ENCODE measurements at places on chromosomes 5 and 9.

- DNase-seq: no peak
Observed at GRCh38 chr5:64691291-64691690, 988 bp downstream of the SHISAL2B start.

DNA sequence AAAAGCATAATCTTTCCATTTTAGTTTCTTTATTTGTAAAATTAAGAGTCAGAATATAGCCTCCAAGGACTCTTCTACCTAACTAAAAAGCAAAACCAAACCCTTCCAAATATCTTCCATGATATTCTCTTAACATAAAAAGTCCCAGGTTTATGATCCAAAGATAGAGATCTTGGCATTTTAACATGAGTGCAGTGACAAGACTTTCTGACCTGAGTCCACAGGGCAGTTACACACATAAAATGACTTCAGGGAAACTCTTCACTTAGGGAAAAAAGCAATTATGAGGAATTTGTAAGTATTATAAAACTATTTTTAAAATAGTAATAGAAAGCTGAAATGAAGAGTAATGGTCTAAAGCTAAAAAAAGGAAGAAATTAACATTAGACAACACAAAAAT is 772.6 kb upstream of the DMAC1 start:
- no peak for DNase-seq

GRCh38 chr5:161134956-161135355 is 282.9 kb upstream of the ATP10B start:
- DNase-seq: no peak

GRCh38 chr9:127937056-127937387 is 632 bp downstream of the DPM2 start:
- DNase-seq: no peak

- DNase-seq: no peak
Observed at GRCh38 chr9:121269642-121270254, 1.8 kb downstream of the GSN start.

DNA sequence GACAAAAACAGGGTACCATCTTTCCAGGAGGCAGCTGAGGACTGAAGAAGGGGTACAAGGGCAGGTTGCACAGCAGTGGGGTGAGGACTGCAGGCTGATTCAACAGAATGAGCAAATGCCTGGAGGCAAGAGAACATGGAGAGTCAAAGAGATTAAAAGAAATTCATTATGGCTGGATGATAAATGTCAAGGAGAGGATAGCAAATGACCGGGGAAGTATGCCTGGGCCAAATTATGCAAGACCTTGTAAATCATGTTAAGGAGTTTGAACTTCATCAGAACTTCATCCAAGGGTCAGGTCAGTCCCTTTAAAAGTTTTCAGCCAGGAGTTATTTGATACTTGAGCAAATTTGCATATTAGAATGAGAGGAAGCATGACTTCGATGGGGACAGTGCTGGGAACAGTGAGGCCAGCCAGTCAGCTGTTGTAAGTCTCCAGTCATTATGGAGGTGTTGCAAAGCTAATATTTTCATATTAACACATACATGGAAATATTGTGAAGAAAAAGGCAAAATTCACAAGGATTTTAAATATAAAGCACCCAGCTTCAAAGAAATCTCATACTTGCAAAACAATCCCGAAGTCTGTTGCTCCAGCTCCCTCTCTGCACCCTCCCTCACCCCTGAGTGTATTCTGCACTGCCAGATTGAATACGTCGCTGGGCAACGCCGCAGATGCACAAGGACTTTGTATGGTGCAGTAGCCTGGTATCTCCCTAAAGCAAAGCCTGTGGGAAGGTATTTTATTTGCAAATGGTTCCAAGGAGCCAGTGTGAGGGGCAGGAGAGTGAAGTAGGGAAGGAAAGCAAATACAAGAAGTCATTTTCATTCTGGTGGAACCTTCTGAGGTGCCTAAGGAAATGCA is 509.8 kb upstream of the TLE4 start:
- no peak for DNase-seq
